NCI-H2227 treated with DMSO at 0.1 percent for 48 hours (cell line): ENCODE measurements at places on chromosomes 5 and 9.

DNA sequence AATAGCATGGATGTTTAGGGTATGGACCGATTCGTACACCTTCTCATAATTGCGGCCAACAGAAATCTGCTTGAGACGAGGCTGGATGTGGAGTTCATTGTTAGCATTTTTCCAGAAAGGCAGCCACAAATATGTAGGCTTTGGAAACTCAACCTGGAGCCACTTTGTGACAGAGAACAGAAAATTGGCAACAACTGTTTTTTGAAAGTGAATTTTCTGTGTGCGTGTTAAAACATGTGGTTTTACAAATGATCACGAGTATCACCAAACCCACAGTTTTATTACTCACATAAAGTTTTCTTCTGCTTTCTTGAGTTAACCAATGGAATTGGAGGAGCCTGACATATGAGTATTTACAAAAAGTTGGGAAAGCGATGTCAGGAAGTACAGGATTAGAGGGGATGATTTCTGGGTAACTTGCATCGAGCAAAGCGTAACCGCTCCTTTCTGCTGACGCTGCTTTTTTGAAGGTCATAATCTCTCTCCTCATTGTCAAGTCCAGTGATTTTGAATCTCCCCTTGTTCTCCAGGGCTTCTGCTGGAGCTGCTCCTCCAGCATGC, 138.5 kb upstream of the TAF11L2 start:
- no peak for DNase-seq

DNA sequence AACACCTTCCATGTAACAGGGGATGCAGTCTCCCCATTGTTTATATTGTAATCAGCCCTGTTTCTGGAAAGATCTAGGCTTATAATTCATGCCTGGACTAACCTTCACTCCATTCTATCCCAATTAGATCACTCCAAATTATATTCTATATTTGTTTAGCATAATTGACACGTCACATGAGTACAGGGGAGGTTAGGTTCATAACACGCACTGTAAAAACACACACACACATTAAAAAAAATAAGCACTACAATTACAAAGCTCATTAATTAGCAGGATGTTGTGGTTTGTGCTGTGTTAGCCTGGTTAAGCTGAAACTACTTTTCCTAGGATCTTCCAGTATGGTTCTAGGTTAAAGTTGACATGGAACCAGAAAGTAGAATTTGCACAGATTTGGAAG, 126.0 kb downstream of the MLLT3 start:
- no peak for DNase-seq

DNA sequence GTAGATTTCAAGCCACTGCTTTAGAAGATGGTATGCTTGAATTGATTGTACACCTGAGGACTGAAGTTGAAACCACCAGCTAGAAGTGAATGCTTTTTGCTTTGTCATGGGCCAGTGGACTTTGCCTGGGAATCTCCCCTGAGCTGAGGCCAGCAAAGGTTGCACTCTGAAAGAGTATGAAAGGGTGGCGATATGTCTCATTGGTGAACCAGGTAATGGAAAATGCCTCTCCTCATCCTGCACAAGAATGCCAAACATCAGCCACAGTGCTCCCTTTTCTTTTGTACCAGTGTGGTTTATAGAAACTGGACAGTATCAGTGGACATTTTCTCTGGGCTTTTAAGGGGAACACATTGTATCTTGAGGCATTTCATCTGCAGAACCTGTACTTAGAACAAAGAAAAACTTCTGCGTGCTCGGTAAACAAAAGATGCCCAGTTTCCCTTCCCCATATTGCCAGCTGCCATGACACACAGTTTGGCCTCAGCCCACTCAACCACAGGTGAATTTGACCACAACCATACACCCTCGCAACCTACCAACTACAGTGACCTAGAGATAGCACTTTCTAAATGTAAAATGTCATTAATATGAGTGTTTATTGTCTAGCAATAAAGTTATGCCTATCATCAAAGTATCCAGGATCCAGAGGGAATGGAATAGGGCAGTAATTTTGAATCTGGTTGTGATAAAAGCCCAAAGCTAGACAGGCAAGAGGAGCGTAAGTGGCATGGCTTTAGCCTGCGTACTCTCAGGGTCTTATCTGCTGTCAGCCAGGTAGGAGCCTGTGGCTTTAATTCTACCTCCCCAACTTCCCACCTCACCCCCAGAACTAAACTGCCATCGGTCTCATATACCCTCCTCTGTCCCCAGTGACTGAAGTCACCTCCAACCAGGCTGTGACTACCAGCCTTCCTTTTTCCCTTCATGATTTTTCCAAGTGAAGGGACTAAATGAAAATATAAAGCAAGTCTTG, 79.5 kb upstream of the LHFPL2 start:
- no peak for DNase-seq

- no peak for DNase-seq
Measured at GRCh38 chr5:132003170-132003744, 8.2 kb downstream of the ACSL6 start.
